ENCODE measurements at places on chromosomes 7 and 10. TPM values are rescaled to one million over a fixed set of nuclear protein-coding genes. Genes with fewer than 3 reads are reported as not detected.

NPY4R gene
- not detected for total RNA-seq

C10orf143 gene
- total RNA-seq: 0.96 TPM

LIPA gene
- total RNA-seq: 22.0 TPM

RAB11FIP2 gene
- 21.8 TPM for total RNA-seq

ARMH3 gene
- 48.1 TPM for total RNA-seq

MEST gene
- 186 TPM for total RNA-seq

OR2A1 gene
- not detected for total RNA-seq

FKBP6 gene
- not detected for total RNA-seq

VAX1 gene
- total RNA-seq: 0.27 TPM

ITIH2 gene
- not detected for total RNA-seq

SERPINE1 gene
- total RNA-seq: not detected

PDCD4 gene
- total RNA-seq: 149 TPM

JAZF1 gene
- 14.1 TPM for total RNA-seq

INHBA gene
- not detected for total RNA-seq

CNNM1 gene
- 0.10 TPM for total RNA-seq

FAM25G gene
- not detected for total RNA-seq

SH3PXD2A gene
- 16.7 TPM for total RNA-seq

ELMO1 gene
- total RNA-seq: 5.5 TPM

PSAP gene
- 737 TPM for total RNA-seq

LIPK gene
- not detected for total RNA-seq

FAM20C gene
- total RNA-seq: 199 TPM

ANAPC16 gene
- 37.0 TPM for total RNA-seq

CYP26C1 gene
- total RNA-seq: 0.10 TPM

PIK3AP1 gene
- total RNA-seq: 0.49 TPM

CTAGE4 gene
- 0.17 TPM for total RNA-seq

All from glutamatergic neuron (in vitro differentiated cells).